Activated CD4-positive, CD25-positive, alpha-beta regulatory T cell treated with anti-CD3 and anti-CD28 coated beads, Interleukin-2, amount 50 U/mL, for 72 hours (primary cell): ENCODE measurements at places on chromosomes 2 and 18.

DNA sequence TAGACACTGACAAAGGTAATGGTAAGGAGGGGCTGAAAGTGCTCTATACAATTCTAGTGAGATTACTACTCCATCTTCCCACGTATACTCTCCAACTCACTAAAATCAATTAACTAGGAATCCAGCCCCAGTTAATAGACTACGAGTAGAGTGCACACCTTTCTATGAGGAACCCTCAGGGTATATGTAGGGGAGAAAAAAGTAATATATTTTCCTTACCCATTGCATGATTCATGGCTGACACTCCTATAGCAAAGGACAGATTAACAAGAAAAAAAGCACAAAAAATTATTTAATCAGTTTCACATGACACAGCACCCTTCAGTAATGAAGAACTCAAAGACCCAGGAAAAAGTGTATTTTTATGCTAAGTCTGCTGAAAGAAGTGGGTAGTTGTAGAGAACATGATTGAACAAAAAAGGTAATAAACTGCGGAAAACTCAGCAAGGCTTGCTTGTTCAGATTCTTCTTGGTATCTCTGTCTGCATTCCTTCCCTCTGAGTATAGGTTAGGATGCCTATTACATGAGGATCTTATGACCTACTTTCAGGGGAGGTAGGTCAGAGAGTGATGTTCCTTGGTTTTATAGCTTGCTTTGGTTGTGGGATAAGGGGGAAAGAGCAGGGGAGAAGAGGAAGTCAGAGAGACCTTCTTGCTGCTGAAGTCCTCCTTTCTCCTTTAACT is 342.0 kb upstream of the DLGAP1 start:
- DNase-seq: no peak

DNA sequence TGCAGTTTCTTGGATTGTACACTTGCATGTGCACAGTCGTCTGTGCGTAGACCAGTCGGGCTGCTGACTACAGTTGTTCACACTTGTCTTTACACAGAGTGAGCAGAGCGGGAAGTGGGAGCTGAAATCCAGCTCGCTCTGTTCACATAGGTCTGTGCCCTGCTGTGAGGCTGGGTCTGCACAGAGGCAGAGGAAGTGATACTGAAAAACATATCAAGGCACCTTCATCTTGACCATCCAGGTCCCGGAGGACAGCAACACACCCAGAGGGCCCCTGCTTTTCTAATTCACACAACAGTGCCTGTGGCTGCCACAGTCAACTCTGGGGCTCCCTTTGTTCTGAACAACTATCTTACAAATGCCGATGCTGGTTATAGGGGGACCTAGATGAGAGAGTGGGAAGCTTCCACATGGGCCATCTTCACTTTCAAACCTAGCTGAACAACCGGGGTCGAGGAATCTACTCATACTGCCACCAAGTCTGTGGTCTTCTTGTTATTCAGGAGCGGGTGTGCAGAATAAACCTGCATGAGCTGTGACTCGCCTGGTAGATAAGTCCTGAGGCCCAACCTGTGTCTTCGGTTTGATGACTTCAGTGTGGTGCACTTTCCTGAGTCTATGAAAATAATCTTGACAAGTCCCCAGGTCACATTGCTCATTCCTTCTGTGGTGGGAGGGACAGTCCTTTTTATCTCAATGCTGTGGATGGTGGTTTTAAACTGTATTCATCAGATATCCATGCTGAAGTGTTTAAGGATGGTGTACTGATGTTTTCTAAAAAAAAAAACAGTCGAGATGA is 3.5 kb upstream of the ADNP2 start:
- no peak for DNase-seq

DNA sequence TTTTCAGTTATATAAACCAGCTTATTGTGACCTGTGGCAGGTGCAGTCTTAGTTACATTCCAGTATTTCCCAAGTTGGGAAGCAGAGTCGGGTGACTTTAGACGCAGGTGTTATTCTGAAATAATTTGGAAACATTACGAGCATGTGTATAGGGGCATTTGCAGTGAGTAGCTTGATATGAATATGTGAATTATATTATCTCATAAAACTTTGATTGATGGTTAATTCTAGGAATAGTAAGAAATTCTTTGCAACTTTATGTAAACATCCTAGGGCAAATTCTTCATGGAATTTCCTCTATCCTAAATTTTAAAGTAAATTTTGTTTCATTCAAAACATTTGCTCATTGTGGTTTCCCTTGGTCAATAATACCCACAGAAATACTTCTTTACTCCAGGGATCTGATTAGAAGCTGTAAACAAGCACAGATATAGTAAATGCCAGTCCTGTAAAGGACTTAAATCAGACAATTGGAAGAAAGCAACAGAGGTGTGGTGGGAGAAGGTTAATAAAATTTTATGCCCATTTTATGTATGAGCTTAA is 580.6 kb upstream of the CDH2 start:
- no peak for DNase-seq

- DNase-seq: no peak
Observed at GRCh38 chr2:155662224-155662623, 670.3 kb downstream of the NR4A2 start.
